ENCODE measurements at places on chromosomes 1 and 21.

- DNase-seq, result no peak
These were observed 1.4 kb downstream of the ACKR1 start for GRCh38 chr1:159206110-159206509.

DNA sequence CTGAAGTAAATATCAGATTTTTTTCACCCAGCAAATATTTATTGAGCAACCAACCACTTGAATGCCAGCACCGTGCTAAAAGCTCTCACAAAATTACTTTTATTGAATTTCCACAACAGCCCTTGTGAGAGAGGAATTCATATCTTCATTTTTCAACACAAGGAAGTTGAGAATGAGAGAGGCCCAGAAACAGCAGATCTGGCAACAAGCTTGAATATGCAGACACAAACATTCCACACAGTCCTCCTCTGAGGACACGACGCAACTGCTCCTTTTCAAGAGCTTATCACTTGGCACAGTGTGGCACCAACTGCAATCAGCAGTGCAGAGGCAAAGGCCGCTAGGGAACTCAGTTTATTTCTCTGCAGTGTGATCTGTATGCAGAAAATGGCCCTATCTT lies 32.2 kb upstream of the IFNAR2 start:
- DNase-seq, result no peak

- DNase-seq, result no peak
These were observed 11.7 kb upstream of the PLEKHO1 start for GRCh38 chr1:150138044-150138443.

- no peak for DNase-seq
These were observed 13.5 kb upstream of the COL16A1 start for GRCh38 chr1:31717341-31717740.

DNA sequence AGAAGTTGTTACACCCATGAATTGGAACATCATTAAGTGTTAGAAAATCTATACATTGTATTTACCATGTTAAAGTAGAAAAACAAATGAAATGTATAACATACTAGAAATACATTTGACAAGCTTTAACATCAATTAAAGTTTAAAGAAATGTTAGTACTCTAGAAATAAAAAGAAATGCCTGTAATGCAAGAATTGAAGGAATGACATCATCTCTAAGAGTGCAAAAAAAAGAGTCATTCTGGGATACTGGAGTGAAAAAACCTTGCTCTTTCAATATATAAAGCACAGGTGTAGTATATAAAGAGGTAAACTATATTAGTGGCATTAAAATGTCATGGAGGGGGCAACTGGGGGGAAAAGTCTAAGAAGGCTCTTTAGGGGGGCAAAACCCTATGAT lies 210.8 kb upstream of the PLD5 start:
- no peak for DNase-seq

- DNase-seq, result no peak
These were observed 12.5 kb downstream of the PODN start for GRCh38 chr1:53074313-53075154.

DNA sequence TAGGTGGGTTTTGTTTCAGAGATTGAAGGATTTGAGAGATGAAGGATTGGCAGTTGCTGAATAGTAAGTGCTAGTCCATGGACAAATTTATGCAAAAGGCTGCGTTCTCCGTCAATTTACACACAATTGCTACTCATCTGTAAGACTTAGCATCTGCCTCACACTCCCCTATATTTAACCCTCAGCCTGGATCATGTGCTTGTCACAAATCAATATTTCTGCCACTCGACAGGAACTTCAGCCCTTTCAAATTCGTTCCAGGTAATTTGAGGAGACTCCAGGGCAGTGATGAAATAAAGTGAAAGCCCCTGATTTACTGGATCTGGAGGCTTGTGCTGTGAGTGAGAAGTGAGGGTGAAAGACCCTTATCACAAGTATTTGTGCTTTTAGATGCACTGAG lies 105.6 kb upstream of the UBE2U start:
- no peak for DNase-seq

DNA sequence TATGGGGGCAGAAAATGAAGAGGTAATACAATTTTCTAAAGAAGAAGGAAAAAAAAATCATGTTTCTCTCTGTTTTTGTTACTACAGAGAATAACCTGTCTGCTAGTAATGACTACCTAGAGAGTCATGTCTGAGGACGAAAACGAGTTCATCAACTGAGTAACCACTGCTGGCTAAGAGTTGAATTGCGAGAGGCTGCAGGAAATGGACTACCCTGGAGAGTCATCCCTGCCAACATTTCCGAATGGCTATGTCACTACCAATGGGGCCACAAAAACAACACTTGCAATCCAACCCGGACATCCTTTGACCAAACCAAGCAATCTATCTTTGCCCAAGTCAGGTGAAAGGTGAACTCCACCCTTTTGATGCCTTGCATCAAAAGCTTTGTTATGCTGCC lies 120.6 kb downstream of the FCRL5 start:
- DNase-seq, result no peak

GRCh38 chr1:85201340-85202091 lies 700 bp upstream of the SYDE2 start:
- DNase-seq, result peak; percentile 72

DNA sequence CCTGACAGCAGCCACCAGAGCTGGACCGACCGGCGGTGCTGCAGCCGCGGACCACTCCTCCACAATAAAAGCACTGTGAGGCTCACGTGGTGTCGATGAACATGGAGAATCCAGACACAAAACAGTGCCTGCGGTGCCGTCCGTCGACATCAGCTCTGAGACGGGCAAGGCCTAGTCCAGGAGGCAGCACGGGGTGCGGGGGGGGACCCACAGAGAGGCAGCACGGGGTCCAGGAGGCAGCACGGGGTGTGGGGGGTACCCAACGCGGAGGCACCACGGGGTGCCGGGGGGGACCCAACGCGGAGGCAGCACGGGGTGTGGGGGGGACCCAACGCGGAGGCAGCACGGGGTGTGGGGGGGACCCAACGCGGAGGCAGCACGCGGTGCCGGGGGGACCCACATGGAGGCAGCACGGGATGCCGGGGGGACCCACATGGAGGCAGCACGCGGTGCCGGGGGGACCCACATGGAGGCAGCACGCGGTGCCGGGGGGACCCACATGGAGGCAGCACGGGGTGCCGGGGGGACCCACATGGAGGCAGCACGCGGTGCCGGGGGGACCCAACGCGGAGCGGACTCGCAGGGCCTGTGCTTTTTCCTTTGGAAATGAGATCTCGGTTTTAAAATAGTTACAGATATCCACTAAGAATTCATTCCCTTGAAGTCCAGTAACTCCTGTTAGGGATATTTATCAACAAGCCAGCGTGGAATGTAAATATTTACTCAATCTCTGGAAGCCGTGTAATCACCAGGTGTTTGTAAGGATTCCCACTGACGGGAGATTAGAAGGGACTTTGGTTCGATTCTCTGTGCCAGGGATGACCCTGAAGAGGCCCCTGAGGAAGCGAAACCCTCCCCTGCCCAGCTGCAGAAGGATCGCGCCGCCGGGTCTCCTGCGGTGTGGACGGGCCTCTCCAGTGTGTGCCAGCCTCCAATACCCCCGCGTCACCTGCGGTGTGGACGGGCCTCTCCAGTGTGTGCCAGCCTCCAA lies 52.1 kb downstream of the COL6A1 start:
- DNase-seq, result no peak

GRCh38 chr1:45378184-45378583 lies 37.9 kb upstream of the MUTYH start:
- no peak for DNase-seq
